Globus pallidus (tissue), 1 donor: ENCODE measurements at places on chromosomes 7 and 10.
A peak's percentile ranks its signal among the peaks of the same experiment; 100 is the strongest.

DNA sequence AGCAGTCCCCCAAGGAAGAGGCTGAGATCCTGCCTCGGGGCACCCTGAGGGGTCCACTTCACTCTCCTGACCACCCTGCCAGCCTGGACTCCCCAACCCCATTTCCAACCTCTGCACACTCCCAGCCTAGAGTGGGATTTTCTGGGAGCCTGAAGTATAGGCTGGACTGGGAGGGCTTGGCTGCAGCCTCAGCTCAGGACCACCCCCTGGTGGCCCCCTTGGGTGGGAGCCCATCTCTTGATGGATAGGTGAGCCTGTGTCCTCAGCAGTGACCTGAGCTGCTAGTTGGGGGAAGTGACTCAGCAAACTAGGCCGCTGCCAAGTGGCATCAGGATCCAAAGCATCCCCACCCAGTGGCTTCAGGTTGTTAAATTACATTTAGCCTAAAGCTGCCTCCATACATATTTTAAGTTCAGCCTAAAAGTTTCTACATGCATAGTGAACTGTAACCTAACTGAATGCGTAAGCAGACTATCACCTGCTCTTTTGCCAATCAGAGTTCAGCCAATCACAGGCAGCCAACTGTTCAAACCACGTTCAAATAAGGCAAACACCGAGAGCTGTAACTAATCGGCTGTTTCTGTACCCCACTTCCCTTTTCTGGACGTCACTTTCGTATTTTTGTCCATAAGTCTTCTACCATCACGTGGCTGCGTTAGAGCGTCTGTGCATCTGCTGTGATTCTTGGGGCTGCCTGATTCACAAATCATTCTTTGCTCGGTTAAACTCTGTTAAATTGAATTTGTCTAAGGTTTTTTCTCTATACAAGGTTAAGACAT lies 144.0 kb downstream of the PLPP4 start:
- DNase-seq, result peak; percentile 26

DNA sequence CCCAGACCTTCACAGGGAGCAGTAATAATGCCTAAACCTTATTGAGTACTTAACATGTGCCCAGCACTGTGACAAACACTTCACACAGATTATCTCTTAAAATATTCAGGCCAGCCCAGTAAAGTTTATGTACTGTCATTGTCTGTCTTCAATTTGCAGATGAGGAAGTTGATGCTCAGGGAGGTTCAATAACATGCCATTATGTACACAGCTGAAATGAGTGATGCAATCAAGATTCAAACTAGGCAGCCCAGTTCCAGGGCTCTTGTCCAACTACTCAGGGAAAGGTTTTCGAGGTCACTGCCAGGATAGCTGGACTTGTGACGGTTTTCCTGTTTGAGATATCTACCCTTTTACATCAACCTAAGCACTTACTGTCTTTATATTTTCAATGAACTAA lies 56.1 kb downstream of the AUTS2 start:
- DNase-seq, result no peak

- DNase-seq, result no peak
Measured at GRCh38 chr10:122243550-122243949, 27.5 kb upstream of the BTBD16 start.

DNA sequence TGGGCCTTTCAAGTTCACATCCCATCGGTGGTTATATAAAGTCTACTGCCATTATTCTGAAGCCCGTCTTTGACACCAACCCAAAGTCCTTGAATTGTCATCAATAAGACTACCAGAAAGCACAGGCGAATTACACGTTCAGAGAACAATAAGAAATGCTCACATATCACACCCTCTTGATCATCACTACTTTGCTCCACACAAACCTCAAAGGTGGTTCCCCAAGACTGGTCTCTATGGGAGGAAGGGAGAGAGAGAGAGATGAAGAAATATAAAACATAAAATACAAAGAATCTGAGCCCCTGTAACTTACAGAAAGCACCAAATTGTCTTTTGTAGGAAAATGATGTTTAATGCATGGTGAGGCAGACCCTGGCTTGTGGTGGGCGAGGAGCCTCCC lies 4.4 kb downstream of the HIPK2 start:
- DNase-seq, result no peak

- no peak for DNase-seq
Measured at GRCh38 chr7:95263785-95264362, 60.5 kb downstream of the PON1 start.

DNA sequence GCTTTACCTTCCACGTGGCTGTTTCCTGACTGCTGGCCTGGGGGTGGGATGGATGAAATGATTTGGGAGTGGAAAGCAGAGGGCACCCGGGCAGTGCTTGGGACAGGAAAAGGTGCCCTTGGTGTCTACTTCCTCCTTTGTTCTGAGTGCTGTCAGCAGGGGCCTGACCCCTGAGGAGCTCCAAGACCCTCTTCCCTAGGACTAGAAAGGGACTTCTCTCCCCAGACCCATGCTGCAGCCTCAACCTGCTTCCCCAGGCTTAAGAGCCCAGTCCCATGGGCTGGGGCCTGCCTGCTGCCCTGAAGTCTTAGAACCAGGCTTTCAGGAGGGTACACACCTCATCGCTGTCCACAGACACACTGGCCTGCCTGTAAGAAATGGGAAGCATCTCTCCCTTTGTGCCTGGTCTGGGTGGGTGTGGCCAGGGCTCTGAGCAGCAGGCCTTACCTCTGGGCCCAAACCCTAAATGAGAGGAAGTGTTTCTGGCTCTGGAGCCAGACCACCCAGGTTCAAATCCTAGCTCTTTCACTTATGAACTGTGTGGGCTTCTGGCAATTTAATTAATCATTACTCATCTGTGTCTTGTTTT lies 12.9 kb downstream of the CDH23 start:
- no peak for DNase-seq

GRCh38 chr10:71805776-71806703 lies 32.7 kb upstream of the VSIR start:
- no peak for DNase-seq

DNA sequence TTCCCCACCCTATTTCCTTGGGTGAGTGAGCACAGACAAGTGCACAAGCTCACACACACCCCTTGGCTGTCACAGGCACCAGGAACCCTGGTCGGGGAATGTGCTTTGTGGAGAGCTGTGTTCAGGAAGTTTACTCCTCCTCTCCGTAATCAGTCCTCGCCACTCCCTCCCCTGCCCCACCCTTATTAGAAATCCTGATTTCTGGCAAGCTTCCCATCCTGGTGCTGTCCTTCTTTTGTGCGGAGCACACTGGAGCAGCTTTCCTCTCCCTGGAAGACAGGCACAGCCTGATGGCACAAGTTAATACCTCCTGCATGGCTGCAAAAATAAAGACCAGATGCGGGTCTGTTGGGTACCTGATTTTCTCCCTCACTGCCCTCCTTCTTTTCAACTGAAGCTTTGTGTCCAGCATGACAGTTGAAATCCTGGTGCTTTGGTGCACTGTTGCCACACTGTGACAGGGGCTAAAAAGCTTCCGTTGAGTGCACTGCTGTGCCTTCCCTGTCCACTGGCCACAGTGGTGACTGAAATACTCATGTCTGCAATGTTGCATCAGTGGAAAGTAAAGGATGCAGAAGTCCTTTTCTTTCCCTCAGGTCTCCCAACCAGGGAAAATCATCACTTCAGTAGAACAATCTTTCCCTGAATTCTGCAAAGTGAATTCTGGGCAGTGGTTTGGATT lies 55.0 kb downstream of the LRRC4 start:
- DNase-seq, result no peak

DNA sequence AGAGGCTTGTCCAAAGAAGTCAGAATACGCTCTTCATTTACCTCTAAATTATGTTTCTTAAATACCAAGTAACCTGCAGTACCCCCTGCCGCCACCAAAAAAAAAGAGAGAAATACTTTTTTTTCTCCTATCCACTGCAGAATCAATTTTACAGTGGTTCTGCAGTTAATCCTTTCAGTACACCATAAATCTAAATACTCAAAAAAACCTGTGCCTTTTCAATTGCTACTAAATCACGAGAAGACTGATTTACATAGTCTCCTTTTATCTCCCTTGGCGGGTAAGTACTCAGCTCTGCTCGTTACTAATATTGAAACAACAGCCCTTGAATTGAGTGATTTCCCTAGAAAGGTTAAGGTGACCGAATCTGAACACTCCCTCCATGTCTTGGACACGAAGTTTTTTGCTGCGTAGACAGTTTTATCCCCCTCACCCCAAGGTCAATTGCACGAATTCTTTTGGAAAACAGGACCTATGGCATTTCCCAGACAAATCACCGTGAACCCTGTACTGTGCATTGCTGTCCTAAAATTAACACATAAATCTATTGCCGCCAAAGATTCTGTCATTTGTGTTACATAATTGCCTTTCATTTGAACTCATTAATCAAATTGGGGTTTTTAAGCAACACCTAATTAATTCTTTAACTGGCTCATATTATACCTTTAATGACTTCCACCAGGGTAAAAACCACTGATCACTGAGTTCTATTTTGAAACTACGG lies 512 bp upstream of the VIM start:
- DNase-seq, result no peak

DNA sequence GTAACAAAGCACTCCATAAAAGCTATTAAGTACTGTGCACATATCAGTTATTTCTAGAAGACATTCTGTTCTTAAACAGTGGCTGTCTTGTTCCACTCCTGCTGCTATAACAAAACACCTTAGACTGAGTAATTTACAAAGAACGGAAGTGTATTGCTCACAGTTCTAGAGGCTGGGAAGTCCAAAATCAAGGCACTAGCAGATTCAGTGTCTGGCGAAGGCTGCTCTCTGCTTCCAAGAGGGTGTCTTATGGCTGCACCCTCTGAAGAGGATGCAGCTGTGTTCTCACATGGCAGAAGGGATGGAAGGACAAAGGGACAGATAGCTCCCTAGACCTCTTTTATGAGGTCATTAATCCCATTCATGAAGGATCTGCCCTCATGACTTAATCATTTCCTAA lies 424.2 kb upstream of the ZMIZ1 start:
- DNase-seq, result no peak

DNA sequence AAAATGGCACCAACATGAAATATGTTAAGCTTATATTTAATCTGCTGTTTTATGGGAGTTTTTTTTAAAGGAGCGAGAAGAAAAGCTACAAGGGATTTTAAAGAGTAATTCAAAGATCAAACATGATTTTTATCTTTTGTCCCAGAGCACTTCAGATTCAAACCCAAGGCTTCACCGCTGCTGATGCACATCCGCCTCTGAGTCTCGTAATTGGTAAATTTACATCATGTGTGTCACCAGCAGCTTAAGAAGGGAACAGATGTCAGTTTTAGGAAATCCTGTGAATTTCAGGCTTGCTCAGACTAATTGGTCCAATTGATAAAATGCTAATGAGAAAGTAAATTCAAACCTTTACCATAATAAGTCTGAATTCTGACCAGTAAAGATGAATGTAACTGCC lies 406.3 kb downstream of the GFRA1 start:
- DNase-seq, result no peak

DNA sequence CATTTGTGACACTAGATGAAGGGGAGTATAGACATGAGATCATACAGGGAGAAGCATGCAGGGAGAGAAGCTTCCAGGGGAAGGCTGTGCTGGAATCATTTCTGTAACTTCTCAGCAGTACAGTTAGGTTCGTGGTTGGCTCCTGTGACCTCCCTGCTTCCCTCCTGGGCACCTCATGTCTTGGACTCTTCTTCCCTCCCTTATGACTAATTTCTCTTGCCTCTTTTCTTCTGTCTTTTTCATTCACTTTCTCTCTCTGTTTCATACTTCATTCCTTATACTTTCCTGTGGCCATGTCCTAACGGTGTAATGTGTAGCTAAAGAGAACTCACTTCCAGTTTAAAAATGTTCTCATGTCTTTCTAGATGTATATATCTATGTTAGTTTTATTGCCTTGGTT lies 19.1 kb upstream of the HKDC1 start:
- DNase-seq, result no peak

GRCh38 chr10:24357344-24358004 lies 148.5 kb downstream of the KIAA1217 start:
- no peak for DNase-seq

- DNase-seq, result no peak
Measured at GRCh38 chr10:67678335-67678974, 17.5 kb downstream of the CTNNA3 start.
